Stimulated activated CD4-positive, alpha-beta T cell treated with anti-CD3 and anti-CD28 coated beads, Interleukin-4, amount 100 ng/mL, for 24 hours (primary cell): ENCODE measurements at places on chromosomes 16 and 17.

DNA sequence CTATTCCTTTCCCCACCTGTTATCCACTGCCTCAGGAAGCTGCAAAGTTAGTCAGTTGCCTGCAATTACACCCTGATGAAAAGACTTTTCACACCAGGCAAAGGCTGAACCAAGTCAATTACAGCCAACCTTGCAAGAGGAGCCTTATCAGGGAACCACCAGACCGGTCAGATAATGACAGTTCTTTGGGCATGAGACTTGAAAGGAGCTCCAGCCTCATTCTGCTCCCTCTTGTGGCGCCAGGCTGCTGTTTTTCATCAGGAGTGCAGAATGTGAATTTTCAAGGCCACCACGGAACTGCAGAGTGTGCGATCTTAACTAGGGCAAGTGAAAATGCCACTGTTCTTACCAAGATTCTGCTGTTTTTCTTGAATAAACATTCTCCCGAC lies 22.5 kb downstream of the DNAI2 start:
- peak; percentile 20 for DNase-seq

- DNase-seq = no peak
Observed at GRCh38 chr16:5422643-5423496, 325.3 kb upstream of the EEF2KMT start.

GRCh38 chr17:70956726-70957125 lies 787.4 kb downstream of the KCNJ2 start:
- DNase-seq = no peak

- no peak for DNase-seq
Observed at GRCh38 chr17:66689221-66689620, 145.7 kb upstream of the CACNG5 start.

- DNase-seq = peak; percentile 45
Observed at GRCh38 chr17:59846394-59847165, 46.2 kb downstream of the TUBD1 start.

GRCh38 chr17:2406903-2407790 lies 6.3 kb upstream of the MNT start:
- no peak for DNase-seq

DNA sequence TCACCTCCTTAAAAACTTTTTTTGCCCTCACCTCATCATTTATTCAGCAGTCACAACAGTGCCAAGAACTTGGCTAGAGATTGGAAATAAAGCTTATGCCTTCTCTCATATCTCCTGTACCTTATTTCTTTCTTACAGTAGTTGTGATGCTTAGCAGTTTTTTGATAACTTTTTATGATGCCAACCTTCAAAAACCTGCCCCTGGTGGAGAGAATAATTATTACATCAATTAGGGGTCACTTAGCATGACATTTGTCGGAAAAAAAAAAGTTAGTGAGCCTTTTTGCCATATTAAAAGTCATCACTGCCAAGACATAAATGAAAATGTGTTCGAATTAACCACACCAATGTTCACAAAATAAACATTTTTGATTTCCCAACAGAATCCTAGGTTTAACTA lies 296.6 kb downstream of the WWOX start:
- DNase-seq = no peak

GRCh38 chr16:22348291-22348690 lies 26.1 kb downstream of the CDR2 start:
- no peak for DNase-seq

- no peak for DNase-seq
Observed at GRCh38 chr17:9917131-9917530, 12.1 kb upstream of the RCVRN start.

- DNase-seq = no peak
Observed at GRCh38 chr16:84761448-84762368, 58.1 kb upstream of the CRISPLD2 start.

GRCh38 chr17:40820228-40820838 lies 2.1 kb downstream of the KRT10 start:
- DNase-seq = no peak

GRCh38 chr16:1003391-1004347 lies 22.1 kb downstream of the SOX8 start:
- DNase-seq = peak; percentile 67

GRCh38 chr16:50244504-50245416 lies 21.6 kb upstream of the ADCY7 start:
- no peak for DNase-seq

DNA sequence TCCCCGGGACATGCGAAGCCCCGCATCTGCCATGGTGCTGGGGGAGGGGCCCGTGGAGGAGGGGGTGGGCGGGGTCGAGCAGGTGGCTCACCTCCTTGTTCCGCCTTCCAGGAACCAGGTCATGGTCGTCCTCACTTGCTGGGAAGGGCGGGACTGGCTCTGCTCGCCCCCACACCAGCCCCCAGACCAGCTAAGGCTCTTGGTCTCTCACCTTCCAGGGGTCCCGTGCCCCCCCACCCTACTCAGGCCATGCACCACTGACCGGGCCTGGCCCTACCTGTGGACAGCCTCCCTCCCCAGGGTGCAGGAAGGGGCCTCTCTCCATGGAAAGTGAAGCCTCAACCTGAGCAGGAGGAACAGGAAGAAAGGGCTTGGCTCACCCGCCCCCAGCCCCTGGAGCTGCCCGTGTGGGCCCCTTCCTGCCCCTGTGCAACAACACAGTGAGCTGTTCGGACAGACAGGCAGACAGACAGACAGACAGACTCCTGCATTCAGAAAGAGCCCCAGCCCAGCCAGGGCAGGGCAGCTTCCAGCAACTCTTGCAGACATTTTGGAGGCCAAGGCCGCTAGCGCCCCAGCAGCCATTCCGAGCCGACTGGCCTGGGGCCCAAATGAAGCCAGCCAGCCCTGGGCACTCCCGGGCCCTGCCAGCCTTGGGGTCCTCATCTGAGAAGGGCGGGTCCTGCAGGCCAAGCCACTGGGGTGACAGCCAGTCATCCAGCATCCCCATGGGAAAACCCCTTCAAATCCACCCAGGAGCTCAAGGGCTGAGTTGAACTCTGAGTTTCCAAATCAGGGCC lies 8.1 kb upstream of the KREMEN2 start:
- no peak for DNase-seq

DNA sequence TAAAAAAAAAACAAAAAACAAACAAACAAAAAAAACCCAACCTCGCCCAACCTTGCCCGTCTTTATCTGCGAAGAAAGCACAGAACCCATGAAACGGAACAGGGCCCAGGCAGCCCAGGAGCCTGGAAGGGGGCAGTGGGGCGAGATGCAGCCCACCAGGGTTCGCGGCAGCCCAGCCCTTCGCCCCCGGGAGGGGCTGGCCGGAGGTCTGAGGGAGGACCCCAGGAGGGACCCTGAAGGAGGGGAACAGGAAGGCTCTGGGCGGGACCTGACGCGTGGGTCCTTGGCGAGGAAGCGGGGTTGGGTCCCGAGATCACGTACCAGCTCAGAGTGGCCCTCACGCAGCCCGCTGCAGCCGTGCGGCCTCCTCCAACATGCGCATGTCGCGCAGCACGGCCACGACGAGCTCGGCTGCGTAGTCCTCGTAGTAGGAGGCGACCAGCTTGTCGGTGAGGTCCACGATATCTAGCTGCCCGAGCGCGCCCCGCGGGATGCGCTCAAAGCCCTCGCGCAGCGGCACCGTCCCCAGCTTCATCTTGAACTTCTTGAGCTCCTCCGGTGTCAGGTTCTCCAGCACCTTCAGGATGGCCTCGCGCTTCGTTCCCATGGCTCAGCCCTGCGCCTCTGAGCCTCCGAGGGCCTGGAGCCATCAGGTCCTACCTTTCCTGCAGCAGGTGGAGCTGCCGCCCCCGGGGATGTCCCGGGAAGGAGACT lies at the start of gene PYDC1:
PYDC1 (minus strand) TSS at position 714 of the 714 bp plus-strand sequence; CDS start at position 607, 107 bp downstream.
- DNase-seq = no peak

GRCh38 chr16:10242097-10242496 lies 59.9 kb upstream of the GRIN2A start:
- DNase-seq = no peak

DNA sequence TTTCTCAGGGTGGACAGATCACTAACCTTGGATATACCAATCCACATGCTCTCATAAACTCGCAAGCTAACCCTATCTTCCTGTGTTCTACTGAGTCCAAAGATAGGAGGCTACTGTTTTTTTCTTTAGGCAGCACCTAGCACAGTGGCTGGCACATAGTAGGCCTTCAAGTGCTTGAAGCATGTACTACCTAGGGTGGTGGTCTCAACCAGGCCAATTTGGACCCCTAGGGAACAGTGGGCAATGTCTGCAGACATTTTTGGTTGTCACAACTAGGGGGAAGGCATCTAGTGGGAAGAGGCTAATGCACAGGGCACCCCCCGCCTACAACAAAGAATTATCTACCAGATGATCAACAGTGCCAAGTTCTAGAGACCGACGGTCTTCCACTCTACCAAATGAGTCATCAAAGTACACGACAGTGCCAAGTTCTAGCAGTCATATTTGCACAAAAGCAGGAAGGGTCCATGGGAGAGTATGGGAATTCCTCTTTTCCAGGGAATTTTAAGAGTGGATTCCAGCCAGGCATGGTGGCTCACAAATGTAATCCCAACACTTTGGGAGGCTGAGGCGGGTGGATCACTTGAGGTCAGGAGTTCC lies 390.3 kb downstream of the SLC39A11 start:
- DNase-seq = no peak

GRCh38 chr17:73827627-73828291 lies 183.5 kb upstream of the SDK2 start:
- no peak for DNase-seq

- DNase-seq = no peak
Observed at GRCh38 chr16:63315229-63315628, 1279.0 kb upstream of the CDH8 start.

GRCh38 chr16:11390573-11391495 lies 45.6 kb downstream of the RMI2 start:
- no peak for DNase-seq

DNA sequence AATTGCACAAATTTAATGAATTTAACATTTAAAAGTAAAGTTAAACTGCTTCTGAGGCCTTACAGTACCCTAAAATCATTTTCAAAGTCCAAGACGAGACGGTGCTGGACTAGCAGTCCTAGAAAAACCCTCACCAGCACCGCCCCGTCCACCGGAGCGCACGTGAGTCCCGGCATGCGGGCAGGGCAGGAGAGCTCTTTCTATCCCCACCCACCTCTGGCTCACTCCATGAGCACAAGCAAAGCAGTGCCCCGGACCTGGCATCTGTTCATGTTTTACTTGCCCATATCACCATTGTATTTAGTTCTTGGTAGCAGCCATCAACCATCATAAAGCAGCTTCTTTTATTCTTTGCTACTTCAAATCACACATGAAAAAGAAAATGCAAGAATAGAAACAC lies 41.7 kb downstream of the ANKRD11 start:
- DNase-seq = no peak

DNA sequence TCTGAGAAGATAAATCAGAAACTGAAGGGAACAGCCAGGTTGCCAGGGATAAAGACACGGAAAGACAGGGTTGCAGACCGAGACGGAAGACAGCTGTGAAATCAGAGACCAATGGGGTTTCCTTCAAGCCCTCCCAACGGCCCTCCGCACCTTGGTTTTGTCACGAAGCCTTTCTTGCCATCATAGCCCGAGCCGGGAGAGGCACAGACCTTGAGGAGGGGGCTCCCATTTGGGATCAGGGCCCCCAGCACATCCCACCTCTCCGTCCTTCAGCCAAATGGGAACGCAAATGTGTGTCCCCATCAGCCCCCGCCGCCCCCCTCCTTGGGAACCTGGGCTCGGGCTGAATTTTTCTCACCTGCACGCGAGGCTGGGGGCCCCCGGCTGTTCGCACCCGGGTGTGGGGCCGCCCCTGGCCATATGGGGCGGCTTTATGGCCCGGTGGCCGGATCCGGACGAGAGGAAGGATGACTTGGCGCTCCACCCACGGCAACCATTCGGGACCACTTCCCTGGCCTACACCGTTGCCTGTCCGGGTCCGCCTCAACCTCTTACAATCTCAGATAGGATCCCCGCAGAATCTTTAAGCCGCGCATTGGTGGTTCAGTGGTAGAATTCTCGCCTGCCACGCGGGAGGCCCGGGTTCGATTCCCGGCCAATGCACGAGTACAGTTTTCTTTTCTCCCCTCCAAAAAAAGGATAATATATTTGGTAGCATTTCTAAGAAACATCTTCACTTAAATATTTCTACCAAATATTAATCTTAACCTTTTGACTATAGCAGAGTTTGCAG lies 1.4 kb upstream of the HES7 start:
- DNase-seq = peak; percentile 91

- no peak for DNase-seq
Observed at GRCh38 chr17:56765449-56765848, 68.3 kb downstream of the C17orf67 start.
